ENCODE measurements at places on chromosomes 2 and 18.

DNA sequence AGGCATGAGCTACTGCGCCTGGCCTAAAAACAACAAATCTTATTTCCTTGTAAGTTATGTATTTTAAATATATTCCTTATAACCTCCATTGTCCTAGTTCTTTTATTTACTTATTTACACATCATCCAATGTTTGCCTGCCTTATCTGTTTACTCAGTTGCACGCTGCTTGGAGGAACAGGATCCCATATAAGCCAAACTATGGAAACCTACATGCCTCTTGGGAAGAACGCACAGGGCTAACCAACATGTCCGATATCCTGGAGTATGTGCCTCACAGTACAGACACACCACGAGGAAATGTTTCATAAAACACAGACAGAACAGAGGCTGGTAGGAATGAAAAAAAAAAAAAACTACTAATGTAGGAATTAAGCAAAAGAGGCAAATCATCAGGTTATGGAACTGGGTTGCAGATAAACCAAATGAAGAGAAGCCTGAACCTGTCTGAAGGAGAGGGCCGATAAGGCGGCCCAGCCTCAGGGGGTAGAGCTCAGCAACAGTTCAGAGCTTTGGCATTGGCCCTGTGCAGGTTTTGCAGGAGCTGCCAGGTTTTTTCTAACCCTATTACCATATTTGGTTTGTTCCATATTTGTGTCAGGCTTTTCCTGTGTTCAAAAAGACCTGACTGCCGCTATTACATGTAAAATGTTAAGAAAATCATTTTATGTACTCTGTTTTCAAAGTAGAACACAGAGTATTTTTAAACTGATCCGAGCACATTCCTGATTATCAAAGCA, 19.9 kb upstream of the SP3 start:
- no peak for DNase-seq

GRCh38 chr18:22172594-22173049, 3.2 kb downstream of the GATA6 start:
- no peak for DNase-seq

GRCh38 chr2:225993430-225993829, 593.9 kb downstream of the NYAP2 start:
- DNase-seq, result no peak

DNA sequence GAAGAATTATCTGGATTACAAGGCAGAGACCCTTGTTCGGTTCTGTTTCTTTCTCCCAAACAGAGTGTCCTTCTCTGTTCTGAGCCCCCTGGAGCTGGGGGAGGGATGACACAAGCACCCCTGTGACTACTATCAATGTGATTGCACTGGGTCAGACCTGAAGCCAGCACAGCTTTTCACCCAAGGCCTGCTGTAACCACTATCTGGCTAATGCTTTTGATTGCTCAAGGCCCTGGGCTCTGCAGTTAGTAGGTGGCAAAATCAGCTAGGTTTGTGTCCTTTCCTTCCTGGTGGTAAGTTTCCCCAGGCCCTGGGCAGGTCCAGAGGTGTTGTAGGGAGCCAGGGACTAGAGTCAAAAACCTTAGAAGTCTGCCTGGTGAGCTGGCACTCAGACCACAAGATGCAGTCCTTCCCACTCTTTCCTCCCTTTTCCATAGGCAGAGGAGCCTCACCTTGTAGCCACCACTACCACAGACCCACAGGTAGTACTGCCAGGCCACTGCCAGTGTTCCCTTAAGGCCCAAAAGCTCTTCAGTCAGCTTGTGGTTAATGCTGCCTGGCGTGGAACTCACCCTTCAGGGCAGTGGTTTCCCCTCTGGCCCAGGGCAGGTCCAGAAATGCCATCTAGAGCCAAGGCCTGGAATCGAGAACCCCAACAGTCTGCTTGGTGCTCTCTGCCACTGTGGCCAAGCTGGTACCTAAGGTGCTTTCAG, 83.0 kb downstream of the FAM117B start:
- no peak for DNase-seq

- DNase-seq, result no peak
Observed at GRCh38 chr2:137133225-137133624, 367.9 kb downstream of the THSD7B start.

All from activated CD8-positive, alpha-beta memory T cell treated with anti-CD3 and anti-CD28 coated beads for 4 hours (primary cell).